Melanocyte of skin (primary cell): ENCODE measurements at places on chromosomes 3 and 15. TPM values are rescaled to one million over a fixed set of nuclear protein-coding genes. Genes with fewer than 3 reads are reported as not detected.

The HACD2 gene
- 15.5 and 48.7 TPM in 2 replicates for total RNA-seq

The TPRG1 gene
- 1.7 TPM in 1 of 2 replicates, not detected in the other for total RNA-seq

The TRIM42 gene
- total RNA-seq: not detected in 2 replicates

The CPA3 gene
- not detected in 2 replicates for total RNA-seq

The CELSR3 gene
- total RNA-seq: 1.1 and 1.4 TPM in 2 replicates

The IRAK2 gene
- total RNA-seq: 0.93 and 1.7 TPM in 2 replicates

The SLC22A13 gene
- 0.33 TPM in 1 of 2 replicates, not detected in the other for total RNA-seq

The CLEC3B gene
- total RNA-seq: not detected in 2 replicates

The C2CD4A gene
- not detected in 2 replicates for total RNA-seq

The GPR156 gene
- 0.33 and 0.46 TPM in 2 replicates for total RNA-seq

The STXBP5L gene
- under 0.01 TPM in 1 of 2 replicates, not detected in the other for total RNA-seq
